ENCODE measurements at places on chromosomes 6 and 20.

DNA sequence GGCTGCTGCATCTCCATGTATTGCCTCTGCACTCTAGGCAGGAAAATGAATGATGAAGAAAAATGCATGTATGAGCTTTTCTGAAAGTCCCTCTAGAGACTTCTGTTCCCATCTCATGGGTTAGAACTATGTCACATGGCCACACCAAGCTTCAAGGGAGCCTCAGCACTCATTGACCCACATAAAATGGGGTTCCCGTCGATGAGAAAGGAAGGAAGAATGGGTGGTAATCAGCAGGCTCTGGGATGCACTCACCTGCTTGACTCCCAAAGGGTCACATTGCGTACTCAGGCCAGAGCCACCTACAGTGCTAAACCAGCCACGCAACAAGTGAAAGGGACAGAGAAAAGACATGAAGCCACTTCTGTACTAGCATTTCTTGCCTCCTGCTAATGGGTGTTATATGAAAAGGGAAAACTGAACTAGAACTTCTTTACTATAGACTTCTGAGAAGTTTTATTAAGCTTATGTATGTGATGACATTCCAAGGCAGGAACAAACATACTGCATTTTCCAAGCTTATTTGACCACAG lies 95.8 kb upstream of the GCM1 start:
- DNase-seq = no peak

GRCh38 chr6:22062807-22063408 lies 233.9 kb downstream of the PRL start:
- no peak for DNase-seq

- no peak for DNase-seq
Observed at GRCh38 chr20:30486103-30486478, 771.4 kb upstream of the DEFB115 start.

GRCh38 chr20:23456409-23456808 lies 3.7 kb upstream of the CST11 start:
- DNase-seq = no peak

DNA sequence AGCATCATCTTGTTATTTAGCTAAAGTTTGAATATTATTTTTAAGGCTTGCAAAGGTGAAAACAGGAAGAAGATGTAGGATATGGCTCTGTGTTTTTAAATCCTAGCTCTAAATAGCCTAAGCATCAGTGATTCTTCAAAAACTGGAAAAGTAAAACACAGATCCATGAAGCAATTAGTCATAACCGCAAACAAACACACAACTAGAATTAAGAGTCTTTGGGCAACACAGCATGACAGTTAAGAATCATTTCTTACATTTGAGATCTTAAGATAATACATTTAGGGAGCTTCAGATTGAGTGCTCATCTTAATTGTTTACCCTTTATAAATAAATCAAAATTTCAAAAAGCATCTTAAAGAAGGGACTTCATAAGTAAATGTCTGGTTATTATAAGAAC lies 115.8 kb upstream of the MAP7 start:
- DNase-seq = no peak

- DNase-seq = no peak
Observed at GRCh38 chr6:11538819-11539468, 1.4 kb downstream of the TMEM170B start.

GRCh38 chr6:4253604-4254231 lies 118.3 kb upstream of the ECI2 start:
- no peak for DNase-seq

GRCh38 chr6:35293681-35294080 lies 3.9 kb upstream of the DEF6 start:
- no peak for DNase-seq

GRCh38 chr6:37109714-37110499 lies 60.0 kb upstream of the PIM1 start:
- DNase-seq = no peak

- no peak for DNase-seq
Observed at GRCh38 chr6:50842861-50843384, 24.3 kb downstream of the TFAP2B start.

GRCh38 chr6:33314943-33315792 lies 1.3 kb upstream of the TAPBP start:
- DNase-seq = no peak

- DNase-seq = no peak
Observed at GRCh38 chr6:37783025-37783855, 36.3 kb upstream of the ZFAND3 start.

GRCh38 chr6:128655978-128656498 lies 135.6 kb upstream of the PTPRK start:
- no peak for DNase-seq

DNA sequence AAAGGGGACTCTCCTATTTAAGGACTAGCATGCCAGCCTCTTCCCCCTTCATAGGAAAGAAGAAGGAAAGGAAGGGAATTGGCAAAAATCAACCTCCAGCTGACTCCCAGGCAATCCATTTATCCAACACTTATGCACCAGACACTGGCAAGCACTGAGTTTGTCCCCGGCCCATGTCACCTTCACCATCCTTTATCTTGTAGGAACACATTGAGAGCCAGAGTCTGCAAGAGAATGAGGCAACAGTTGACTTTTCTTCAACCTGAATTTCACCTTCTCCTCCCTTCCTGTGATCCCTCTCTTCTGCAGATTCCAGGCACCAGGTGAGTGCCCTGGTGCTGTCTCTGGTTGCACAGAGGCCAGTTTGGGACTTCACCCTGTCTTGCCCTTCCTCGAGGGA lies 264.3 kb upstream of the ECI2 start:
- no peak for DNase-seq

DNA sequence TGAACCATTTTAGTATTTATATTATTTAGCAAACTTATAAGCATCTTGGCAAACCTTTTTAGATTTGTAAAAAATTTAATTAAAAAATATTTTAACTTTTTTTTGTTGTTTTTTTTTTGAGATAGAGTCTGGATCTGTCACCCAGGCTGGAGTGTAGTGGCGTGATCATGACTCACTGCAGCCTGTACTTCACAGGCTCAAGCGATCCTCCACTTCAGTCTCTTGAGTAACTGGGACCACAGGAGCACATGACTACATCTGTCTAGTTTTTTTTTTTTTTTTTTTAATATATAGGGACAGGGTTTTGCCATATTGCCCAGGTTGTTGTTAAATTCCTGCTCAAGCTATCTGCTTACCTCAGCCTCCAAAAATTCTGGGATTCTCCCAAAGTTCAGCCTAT lies 161.1 kb downstream of the EYS start:
- DNase-seq = no peak

DNA sequence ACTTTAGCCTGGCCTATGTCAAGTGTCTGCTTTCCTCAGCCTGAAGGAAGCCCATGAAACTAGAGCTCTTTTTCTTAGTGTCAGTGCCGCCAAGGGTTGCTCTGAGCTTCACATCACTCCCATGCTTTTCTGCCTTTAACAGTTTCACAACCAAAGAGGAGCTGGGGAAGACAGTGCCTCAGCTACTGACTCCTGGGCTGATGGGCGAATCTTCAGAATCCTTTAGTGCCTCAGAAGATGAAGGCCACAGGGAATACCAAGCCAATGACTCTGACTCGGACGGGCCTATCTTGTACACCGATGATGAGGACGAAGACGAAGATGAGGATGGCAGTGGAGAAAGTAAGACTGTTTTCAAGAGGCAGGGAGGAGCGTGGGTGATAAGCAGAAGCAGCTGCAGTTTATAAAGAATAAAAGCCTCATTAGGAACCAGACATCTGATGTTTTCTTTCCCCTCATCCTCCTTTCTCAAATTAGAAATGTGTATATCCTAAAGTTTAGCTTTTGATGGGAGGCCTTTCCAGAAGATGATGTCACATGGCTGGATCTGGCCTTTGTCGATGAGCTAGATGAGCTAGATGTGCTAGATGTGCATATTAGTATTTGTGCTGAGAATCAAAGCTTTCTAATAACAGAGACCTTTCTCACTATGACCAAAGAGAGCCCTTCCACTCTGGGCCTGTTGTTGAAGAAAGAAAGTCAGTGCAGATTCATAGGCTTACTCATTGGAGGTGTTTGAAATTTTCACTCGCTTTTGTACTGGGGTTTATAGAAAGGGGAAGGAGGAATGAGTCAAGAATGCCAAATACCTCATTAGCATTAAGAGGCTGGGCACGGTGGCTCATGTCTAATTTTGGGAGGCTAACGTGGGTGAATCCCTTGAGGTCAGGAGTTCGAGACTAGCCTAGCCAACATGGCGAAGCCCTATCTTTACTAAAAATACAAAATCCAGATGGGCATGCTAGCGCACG lies 70.7 kb upstream of the LTV1 start:
- DNase-seq = no peak

DNA sequence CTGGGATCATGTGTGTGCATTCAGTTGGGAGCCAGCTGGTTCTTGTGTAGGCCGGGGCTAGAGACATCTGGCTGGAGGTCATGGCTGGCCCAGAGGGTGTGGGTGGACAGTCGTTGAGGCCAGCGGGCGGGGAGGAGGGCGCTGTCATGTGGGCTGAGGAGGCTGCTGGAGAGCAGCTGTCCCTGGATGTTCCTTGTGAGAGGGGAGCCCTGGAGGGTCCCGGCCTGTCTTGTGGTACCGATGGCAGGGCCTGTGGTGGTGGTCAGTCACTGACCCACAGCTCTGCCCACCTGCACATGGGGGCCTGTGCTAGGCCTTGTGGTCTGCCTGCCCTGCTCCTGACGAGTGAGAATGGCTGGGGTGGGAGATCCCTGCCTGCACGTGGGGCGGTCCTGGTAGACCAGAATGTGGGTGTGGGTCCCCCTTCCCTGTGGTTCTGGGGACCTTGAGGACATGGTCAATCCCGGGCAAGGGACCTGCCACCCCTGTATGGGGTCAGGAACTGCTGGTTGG lies 1.9 kb upstream of the C20orf204 start:
- DNase-seq = no peak

DNA sequence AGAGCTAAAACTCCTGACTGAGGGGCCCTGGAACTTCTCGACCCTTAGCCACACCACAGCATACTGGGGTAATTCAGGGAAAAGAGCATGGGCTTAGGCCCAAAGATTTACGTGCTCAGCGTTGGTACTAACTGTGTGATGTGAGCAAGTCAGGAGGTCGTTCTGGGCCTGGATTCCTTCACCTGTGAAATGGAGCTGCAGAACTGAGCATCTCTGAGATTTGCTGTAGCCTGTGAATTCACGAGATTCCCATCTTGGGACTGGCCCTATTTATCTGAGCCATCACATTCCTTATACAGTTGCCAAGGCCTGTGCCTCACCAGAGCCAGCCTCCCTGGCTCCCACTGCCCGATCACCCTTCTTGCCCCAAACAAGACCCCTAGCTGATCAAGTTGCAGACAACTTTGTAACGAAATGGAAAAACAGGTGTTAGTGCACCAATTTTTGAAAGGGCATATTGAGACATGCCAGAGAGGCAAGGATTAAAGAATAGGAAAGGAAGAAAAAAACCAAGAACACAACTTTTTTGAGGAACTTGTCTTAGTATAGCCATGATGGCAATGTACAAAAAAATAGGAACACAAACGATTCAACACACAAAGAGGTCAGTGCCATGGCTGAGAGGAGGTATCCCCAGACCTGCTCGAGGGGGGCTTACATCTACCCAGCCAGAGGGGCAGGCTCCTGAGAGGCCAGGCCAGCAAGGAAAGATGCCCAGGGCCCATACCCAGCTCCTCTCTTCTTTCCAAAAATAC lies 323.0 kb upstream of the JARID2 start:
- no peak for DNase-seq

- no peak for DNase-seq
Observed at GRCh38 chr6:137791281-137792159, 75.5 kb upstream of the TNFAIP3 start.

DNA sequence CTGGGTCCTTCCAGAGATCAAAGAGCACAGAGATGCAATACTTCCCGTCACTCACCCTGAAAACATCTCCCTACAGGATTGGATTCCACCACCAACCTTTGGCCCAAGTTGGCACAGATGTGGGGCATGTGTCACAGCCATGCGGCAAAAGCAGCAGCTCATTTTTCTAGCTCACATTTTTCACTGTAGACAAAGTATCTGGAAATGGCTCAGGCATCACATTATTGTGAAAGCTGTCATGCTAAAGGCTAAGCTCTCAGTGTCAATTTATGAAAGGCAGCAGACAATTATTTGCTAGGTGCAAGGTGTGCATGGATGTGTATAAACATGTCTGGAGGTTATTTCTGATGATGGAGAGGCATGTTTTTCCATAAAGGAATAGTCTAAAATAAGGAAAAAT lies 248.8 kb upstream of the PRND start:
- DNase-seq = no peak

GRCh38 chr20:6583134-6583738 lies 184.2 kb upstream of the BMP2 start:
- DNase-seq = no peak

DNA sequence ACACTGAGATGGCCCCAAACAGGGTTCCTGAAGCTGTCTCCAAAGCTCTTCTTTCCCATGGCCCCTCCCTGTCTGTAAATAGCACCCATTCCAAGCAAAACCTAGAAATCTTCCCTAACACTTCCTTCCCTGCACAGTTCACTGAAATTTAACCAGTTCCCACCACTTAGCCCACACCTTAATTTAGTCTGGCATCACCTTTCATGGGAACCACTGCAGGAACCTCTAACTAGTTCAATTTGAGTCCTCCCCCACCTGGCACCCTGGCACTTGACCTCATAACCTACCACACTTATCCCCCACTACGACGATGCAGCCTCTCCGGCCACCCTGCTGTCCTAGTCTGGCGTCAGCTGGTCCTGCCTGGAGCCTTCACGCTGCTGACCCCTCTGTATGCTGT lies 278.7 kb downstream of the GMDS start:
- DNase-seq = no peak

- DNase-seq = no peak
Observed at GRCh38 chr6:14135893-14136539, 18.4 kb downstream of the CD83 start.

DNA sequence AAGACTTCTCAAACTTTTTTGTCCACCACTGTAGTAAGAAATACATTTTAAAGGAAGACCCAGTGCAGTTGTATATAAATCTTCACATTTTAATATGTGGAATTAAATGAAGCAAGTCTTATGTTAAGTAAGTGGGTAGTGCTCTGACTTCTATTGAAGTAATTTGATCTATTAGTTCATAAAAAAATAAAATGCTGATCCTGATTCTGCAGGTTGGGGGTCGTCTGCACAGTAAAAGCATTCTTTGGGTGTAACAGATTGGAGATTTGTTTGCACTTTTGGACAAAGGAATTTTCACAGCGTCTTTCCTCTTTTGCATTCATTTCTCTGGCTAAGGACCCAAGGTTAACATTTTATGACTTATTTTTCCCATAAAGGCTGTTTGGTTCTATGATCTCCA lies 106.8 kb downstream of the RNF144B start:
- DNase-seq = no peak

- no peak for DNase-seq
Observed at GRCh38 chr6:100307561-100307960, 157.2 kb downstream of the SIM1 start.

- no peak for DNase-seq
Observed at GRCh38 chr6:37225350-37226169, 32.0 kb upstream of the TBC1D22B start.

GRCh38 chr6:53833155-53833554 lies 38.4 kb downstream of the LRRC1 start:
- no peak for DNase-seq

DNA sequence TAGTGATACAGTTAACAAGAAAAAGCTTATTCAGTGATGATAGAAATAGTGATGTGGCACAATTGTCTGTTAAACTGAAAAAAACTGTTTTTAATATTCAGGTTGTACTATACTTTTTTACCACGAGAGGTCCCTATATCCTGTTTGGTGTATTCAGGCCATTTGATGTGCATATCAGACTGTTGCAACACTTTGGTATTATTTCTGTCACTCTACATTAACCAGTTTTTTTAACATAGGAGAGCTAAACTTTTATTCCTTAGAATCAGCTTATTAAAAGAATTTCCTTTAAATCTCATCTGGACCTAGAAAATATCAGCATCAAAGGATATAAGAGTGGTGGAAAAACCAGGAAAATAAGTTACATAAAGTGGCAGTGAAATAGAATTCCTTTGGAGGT lies 36.8 kb downstream of the TSPYL4 start:
- no peak for DNase-seq

Measured in activated CD4-positive, CD25-positive, alpha-beta regulatory T cell (primary cell).